Neural progenitor cell (in vitro differentiated cells): ENCODE measurements at places on chromosomes 11 and 22. TPM values are rescaled to one million over a fixed set of nuclear protein-coding genes. Genes with fewer than 3 reads are reported as not detected.

The RHOD gene
- total RNA-seq, result 6.6 and 10.0 TPM in 2 replicates

The KIF18A gene
- 59.8 and 84.5 TPM in 2 replicates for total RNA-seq

DNA sequence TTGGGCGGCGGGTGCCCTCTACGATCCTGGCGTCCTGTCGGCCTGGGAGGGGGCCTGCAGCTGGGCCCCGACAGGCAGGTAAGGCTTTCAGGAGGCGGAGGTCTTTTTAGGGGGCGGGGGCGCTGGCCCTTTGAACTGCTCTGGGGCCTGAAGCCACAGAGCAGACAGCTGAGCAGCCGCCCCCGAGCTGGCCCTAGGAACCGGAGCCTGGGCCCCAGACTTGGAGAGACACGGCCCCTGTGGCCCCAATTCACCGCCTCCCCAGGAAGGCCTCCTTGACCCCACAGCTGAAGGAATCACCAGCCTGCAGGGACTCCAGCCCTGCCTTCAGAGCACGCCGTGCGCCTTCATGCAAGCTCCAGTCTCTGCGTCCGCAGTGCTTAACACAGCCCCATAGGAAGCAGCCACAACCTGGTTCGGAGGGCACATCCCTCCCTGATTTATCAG, 618 bp upstream of the CERK start:
- peak; percentile 51 for DNase-seq
- peaks cover 18% of the 10 kb centered on the region for H3K4me1 ChIP-seq
- H3K27ac ChIP-seq, result no peak overlapping the region
- H3K36me3 ChIP-seq, result no peaks in the 10 kb centered on the region

GRCh38 chr11:87859636-87860035, 315.6 kb downstream of the RAB38 start:
- peaks cover 5% of the 10 kb centered on the region for H3K4me1 ChIP-seq
- no peak overlapping the region for H3K27ac ChIP-seq
- no peaks in the 10 kb centered on the region for H3K27me3 ChIP-seq

DNA sequence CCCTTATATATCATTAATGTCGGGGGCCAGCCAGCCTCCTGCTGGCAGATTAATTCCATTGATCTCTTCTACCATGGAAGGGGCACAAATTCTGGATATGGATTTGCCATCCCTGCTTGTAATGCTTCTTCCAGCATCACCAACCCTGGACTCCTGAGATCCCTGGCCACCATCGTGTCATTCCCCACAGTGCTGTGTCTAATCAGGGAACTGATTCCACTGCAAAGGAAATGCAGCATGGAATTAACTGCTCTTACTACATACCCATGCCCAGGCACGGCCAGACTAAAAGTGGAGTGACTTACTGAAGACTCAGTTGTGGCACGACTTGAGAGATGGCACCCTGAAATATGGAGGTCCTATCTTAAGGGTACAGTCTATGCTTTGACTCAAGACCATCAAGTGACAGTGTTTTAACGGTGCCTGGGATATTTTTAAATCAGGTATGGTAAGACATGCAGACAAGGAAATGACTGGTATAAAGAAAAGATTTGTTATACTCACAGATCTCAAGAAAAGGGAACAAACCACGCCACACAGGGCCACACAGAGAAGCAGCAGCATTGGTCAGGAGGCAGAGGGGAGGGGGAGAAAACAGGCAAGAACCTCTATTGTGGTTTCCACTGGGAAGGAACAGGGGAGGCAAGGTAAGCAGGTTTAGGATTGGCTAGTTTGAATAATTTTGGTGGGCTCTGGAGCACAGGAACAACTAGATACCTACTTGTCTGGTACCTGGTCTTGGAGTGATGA, 65.1 kb downstream of the IGLL5 start:
- H3K4me1 ChIP-seq, result peaks cover 12% of the 10 kb centered on the region
- no peaks in the 10 kb centered on the region for H3K36me3 ChIP-seq
- DNase-seq, result no peak
- no peak overlapping the region for H3K4me3 ChIP-seq
